ENCODE measurements at places on chromosomes 6 and 20.

GRCh38 chr20:49984426-49985153 is 1.8 kb downstream of the SNAI1 start:
- DNase-seq, result no peak

DNA sequence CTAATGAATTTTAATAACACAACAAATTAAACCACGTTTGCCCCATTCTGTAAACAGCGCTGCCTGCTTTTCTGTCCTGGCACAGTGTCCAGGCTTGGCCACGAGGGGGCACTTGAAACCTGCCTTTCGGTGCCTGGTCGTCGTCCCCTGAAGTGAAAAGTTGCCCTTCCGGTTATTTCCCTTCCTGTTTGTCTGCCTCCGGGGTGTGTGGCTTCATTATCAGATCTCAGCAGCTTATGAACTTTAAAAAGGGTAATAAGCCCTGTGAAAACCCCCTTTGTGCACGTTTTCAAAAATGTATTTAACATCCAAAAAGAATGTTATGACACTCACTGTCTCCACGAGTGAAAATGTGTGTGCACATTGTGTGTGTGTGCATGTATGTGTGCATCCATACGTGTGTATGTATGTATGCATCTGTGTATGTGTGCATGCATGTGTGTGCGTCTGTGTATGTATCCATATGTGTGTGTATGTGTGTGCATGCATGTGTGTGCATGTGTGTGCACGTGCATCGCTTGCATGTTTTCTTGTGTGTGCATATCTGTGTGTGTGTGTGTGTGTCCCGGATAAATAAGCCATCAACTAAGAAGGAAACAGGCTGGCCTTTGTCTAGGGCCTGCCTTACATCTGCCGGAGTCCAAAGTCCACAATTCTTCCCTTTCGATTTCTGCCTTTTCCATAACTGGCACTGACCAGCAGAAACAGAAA is 358.4 kb downstream of the THBS2 start:
- DNase-seq, result peak; percentile 74

DNA sequence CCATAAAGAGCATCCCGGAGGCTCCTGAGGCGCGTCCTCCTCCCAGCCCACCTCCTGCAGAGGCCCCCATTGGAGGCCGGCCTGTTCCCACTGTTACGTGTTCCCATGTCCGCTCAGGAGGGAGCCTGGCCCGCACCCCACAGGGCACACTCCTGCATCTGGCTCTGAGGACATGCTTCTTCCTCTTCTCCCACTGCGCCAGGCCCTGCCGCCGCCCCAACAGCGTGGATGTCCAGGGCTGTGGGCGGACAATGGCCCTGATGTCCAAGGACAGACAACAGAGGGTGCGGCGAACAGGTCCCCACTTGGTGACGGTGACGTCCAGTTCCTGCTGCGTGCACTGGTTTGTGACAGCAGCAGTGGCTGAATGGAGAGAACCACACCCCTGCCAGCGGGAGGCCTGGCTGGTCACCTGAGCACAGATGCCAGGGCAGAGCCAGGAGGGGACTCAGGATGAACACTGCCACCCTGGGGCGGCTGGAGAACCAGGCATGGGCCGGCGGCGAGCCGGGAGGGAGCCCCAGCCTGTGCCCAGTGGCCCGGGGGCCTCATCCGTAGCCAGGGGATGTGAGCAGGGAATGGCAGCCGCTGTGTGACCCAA is 26.6 kb downstream of the FRMD1 start:
- DNase-seq, result no peak

- no peak for DNase-seq
Measured at GRCh38 chr6:159996626-159997497, 28.0 kb downstream of the IGF2R start.

DNA sequence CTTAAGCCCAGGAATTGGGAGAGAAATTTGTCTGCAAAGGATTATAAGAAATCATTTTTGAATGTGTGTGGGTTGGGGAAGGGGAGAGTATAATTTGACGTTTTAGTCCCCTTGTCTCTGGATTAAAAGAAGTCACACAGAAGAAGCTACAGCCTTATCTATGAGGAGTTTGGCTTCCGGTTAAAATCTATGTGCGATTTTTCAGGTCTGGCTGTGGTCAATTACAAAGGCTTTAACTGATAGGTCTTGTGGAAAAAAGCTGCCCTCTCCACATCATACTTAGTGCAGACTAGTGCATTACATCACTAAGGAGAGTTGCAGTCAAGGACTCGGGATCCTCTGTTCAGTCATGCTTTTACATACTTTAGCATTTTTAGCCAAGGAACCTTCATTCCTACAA is 80.3 kb upstream of the HTR1B start:
- no peak for DNase-seq

GRCh38 chr20:44415833-44416715 is 59.6 kb upstream of the TTPAL start:
- DNase-seq, result no peak

DNA sequence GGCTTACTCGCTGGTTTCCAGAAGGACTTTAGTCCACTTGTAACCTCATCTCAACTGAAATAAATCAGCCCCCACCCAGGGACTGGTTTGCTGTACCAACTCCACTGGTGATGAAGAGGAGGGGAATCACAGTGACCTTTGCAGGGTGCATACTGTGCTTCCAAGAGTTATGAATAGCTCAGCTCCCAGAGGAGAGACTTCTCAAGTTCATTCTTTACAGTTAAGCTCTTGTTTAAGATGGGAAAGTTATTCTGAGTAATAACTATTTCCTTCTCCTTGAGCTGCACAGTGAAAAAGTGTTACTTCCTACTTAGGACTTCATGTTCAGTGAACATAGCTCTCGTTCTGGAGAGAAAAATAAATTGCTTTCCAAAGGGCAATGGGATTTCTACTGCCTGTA is 166.5 kb upstream of the ECI2 start:
- DNase-seq, result no peak

GRCh38 chr20:59259946-59260345 is 40.5 kb upstream of the EDN3 start:
- no peak for DNase-seq

DNA sequence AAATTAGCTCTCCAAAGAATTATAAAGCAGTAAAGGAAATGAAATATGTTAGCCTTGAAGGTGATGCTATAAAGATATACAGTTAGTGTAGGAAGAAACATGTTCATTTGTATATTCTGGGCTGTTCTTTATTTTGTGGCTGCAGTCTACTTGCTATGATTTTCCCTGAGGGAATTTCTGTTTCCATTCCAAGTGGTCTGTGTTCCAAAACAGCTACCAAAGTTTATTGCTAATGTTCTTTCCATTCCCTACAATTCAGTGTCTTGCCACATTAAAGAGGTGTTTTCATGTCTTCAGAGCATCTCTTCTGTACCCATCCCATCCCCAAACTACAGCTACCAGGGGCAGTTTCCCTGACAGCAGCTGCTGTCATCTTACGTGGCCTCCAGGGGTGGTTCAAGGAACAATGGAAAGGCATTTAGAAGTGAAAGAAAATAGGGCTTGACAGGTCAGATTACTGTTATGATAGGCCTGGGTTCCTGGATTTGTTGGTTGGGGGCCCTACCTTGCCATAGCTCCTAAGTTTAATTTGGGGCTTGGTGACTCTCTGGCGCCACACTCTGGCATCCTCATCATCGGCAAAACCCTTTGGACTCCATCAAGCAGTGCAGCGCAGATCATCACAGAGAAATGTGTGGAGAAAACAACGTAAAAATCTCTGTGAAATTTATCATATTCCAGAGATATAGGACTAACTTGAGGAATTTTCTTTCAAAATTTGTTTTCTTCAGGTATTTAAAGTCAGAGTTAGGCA is 33.8 kb upstream of the AIG1 start:
- peak; percentile 18 for DNase-seq

GRCh38 chr6:147156799-147157382 is 47.3 kb upstream of the STXBP5 start:
- DNase-seq, result peak; percentile 91

DNA sequence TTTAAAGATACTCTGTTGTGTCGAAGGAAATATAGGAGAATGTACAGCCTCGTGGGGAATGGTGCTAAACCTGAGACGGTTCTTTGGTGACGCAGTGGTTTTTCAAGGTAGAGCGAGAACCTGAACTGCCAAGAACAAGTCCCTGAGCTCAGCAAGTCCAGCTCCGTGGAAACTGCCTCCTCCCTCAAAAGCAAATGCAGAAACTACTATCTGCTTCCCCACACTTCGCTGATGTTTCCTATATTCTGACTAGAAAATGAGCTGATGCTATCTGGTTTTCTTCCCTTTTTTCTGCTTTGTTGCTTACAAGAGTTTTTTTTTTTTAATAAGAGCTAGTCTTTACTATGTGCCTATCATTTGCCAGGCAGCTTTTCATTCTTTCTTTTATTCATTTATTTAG is 85.3 kb upstream of the LY86 start:
- no peak for DNase-seq

DNA sequence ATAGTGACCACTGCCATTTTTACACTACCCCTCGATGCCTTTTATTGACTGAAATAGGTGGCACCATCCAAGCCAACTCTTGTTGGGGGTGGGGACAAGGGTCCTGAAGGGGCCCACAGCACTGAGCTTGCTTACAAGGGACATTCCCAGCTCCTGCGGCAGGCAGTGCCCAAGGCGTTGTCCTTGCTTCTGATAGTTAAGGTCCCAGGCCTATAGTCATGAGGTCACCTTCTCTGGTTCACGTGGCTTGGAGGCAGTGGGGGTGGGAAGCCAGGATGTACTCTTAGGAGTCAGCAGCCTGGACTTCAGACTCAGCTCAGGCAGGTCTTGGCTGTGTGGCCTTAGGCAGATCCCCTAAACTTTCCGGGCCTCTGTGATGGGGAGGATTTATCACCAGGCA is 48.6 kb downstream of the TOX2 start:
- peak; percentile 26 for DNase-seq

DNA sequence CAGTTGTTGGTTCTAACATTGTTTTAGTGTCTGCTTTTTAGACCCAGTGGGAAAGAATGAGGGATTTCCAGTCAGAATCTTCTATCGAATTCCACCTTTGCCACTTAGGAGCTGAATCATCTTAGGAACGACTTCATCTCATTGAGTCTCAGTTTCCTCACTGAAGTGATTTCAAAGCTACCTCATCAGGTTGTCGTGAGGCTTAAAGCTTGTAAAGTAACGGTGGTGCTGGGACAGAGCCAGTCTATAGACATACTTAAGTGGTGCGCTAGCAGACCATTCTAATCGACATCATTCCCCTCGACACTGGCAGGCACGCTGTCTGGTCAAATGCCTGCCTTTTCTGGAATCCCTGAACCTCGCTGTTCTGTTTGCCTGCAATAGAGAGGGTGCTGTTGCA is 55.5 kb downstream of the TMEM170B start:
- no peak for DNase-seq

- peak; percentile 45 for DNase-seq
Measured at GRCh38 chr6:44430326-44430725, 42.8 kb downstream of the CDC5L start.

GRCh38 chr20:1820138-1821079 is 74.8 kb upstream of the SIRPA start:
- peak; percentile 63 for DNase-seq

GRCh38 chr6:109436041-109436440 is 4.4 kb downstream of the PPIL6 start:
- no peak for DNase-seq

DNA sequence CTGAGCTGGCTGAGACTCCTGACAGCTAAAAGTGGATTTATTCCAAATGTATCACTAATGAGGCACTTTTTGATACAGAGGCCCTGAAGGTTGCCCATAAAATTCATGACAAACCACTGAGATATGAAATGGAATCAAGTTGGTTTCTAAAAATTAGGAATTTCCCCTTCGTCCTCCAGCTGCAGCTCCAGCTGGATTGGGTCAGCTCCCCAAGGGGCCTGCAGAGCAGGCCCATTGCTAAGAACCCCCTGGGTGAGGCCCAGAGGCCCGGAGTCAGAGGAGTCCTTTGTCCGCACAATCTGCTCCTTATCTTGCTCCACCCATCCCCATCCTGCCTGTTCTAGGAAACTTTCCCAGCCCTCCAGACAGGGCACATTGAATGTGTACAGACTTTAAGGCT is 163.5 kb upstream of the TOP1 start:
- DNase-seq, result no peak

GRCh38 chr20:41171736-41172295 is 34.5 kb downstream of the PLCG1 start:
- no peak for DNase-seq

- peak; percentile 73 for DNase-seq
Measured at GRCh38 chr6:169087443-169088041, 166.1 kb downstream of the THBS2 start.

- no peak for DNase-seq
Measured at GRCh38 chr6:106083618-106084017, 2.5 kb upstream of the PRDM1 start.

DNA sequence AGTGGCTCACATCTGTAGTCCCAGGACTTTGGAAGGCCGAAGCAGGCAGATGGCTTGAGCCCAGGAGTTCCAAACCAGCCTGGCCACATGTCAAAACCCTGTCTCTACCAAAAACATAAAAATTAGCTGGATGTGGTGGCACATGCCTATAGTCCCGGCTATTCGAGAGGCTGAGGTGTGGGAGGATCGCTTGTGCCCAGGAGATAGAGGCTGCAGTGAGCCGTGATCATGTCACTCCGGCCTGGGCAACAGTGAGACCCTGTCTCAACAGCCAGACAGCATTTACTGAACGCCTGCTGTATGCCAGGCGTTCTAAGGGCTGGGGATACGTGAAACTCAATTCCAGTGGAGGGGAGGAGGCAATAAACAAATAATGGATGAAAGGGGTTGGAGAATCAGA is 69.9 kb downstream of the ATP9A start:
- DNase-seq, result no peak

DNA sequence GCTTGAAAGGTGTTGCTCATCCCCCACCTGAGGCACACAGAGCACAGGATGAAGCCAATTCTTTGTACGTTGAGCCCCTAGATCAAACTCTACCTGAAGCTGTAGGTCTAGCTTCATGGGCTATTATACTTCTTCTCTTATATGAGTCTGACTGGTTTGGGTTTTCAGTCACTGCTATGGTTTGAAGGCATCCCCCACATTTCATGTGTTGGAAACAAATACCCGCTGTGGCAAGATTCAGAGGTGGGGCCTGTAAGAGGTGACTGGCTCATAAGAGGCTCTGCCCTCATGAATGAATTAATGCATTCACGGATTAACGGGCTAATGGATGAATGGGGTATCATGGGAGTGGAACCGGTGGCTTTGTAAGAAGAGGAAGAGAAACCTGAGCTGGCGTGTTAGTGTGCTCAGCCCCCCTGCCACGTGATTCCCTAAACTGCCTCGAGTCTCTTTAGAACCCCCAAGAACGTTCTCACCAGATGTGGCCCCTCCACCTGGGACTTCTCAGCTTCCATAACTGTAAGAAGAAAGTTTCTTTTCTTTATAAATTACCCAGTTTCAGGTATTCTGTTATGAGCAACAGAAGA is 39.2 kb downstream of the PREX1 start:
- DNase-seq, result no peak

DNA sequence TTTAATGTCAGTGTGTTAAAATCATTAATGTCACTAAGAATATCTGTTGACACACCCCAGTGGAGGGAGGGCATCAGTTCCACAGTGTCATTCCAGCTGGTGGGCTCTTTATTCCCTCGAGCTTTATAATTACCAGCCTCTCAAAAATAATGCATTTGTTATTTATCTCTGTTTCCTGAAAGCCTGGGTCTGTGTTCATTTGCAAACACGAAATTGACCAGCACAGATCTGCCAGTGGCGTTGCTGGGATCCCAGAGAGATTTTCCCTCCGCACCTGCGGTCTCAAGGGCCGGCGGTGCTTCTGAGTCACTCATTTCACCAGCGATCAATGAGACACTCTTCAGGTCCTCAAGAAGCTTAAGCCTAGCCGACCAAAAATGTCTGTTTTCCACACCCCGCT is 5.7 kb upstream of the PYGB start:
- no peak for DNase-seq
